COR-L47 (cell line): ENCODE measurements at places on chromosomes 3 and 15.

DNA sequence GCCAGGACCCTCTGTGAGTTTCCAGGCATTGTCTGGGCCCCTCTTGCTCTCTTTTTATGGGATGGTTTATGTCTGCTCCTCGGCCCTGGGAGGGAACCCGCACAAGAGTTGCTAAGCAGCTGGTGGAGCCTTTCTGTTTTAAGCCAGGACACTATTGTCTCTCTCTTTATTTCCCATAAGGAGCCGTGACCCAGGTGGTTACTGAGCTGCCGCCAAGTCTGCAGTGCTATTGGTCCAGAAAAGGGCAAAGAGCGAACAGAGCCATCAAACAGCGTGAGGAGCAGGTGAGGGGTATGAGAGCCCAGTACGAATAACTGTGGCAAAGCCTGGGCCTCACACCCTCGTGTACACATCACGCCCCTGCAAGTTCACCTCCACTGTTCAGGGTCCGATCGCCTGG lies 280.2 kb downstream of the SHQ1 start:
- DNase-seq, result no peak

- no peak for DNase-seq
These were observed 44.2 kb upstream of the GOLIM4 start for GRCh38 chr3:168139947-168140346.

- no peak for DNase-seq
These were observed 24.8 kb upstream of the IQCF2 start for GRCh38 chr3:51836606-51837005.

- DNase-seq, result no peak
These were observed 107.9 kb upstream of the FAM174B start for GRCh38 chr15:92763459-92763858.

GRCh38 chr15:67109141-67110034 lies 44.0 kb downstream of the SMAD3 start:
- DNase-seq, result no peak

- DNase-seq, result no peak
These were observed 40.8 kb upstream of the ST3GAL6 start for GRCh38 chr3:98722389-98722788.

- DNase-seq, result no peak
These were observed 184.0 kb upstream of the CNTN6 start for GRCh38 chr3:908839-909238.
